ENCODE measurements at places on chromosomes 1 and 21.

- DNase-seq, result no peak
These were observed 253.9 kb downstream of the DUSP10 start for GRCh38 chr1:221487781-221488524.

DNA sequence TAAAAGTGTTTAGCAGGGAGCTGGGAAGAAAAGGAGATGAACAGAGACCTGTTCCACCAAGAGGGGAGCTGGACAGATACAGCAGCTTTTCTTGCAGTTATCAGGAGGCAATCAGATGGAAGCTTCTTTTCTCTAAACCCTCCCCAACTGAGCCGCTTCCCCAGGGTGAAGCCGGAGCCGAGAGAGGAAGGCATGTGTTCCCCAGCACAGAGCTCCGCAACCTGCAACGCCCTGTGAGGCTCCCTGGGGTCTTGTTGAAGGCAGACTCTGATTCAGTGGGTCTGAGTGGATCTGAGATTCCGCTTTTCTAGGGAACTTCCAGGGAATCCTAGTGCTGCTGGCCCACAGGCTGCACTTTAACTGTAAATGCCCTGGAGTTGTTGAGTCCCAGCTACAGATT is 139.1 kb upstream of the COA6 start:
- no peak for DNase-seq

DNA sequence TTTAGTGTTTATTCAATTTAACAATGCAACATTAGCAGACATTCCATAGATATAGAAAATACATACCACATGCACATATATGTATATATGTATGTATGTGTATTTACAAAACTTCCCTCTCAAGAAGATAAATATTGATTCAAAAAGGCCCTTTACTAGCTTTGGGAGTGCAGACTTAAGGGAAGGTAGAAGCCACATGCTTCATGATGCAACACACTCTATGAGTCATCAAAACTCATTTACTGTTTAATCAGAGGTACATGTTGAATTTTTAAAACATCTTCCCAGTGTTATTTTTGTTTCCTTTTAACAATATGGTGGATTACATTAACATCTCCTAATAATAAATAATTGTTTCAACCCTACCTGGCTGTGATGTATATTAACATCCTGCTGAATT is 61.4 kb upstream of the KIRREL1 start:
- DNase-seq, result no peak

GRCh38 chr1:178947677-178947981 is 76.8 kb upstream of the ANGPTL1 start:
- DNase-seq, result no peak

- DNase-seq, result no peak
These were observed 1495.3 kb downstream of the MRPL39 start for GRCh38 chr21:24112020-24112419.

DNA sequence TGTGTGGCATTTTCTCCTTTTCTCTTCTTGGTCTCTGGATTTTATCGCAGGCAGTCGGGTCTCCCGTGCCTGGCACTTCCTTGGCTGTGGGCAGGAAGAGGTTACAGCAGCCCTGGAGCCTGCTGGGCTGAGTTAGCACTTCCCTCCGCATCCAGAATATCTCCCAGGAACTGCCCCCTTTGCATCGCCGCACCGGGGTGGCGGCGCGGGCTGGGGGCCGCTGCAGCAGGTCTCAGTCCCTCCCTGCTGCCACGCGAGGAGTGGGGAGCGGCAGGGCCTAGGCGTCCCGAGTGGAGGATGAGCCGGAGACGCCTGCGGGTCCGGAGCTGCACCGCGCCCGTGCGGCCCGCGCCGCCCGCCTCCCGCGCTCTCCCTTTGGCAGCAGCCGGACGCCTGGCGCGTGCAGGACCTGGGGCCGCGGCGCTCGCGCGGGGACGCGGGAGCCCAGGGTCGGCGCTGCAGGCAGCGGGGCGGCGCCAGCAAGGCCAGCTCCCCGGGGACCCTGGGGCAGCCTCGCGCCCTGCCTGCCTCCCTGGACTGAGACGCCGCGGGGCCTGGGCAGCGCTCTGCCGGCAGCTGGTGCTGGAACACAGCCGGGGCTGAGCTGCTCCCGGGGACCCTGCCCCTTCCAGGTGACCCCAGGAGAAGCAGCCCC is 192.8 kb downstream of the PRDM2 start:
- no peak for DNase-seq

GRCh38 chr1:16209847-16210407 is 2.5 kb downstream of the ARHGEF19 start:
- no peak for DNase-seq

DNA sequence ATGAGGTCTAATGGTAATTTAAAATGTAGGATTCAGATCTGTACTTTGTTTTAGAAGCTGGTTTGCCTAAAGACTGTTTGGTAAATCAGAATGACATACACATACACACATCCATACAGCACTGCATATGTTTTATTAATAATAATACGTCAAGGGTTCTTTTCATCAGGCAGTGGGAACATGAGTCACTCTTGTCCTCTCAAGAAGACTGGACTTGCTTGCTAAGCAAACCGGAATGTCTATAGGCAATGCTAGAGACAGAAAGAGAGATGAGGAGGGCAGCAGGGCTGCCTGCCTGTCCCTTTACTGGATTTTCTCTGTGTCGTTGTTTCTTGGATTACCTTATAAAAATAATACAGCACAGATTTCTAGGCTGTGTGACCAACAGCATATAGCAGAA is 119.1 kb upstream of the GALNT2 start:
- no peak for DNase-seq

Data from NCI-H1694 (cell line).